Stimulated activated CD4-positive, alpha-beta T cell treated with anti-CD3 and anti-CD28 coated beads, TNF-alpha, amount 100 ng/mL, for 4 hours (primary cell): ENCODE measurements at places on chromosomes 2 and 18.

GRCh38 chr18:70334264-70334663, 45.4 kb downstream of the SOCS6 start:
- DNase-seq, result no peak

GRCh38 chr2:86706220-86706619, 13.9 kb upstream of the RMND5A start:
- no peak for DNase-seq

DNA sequence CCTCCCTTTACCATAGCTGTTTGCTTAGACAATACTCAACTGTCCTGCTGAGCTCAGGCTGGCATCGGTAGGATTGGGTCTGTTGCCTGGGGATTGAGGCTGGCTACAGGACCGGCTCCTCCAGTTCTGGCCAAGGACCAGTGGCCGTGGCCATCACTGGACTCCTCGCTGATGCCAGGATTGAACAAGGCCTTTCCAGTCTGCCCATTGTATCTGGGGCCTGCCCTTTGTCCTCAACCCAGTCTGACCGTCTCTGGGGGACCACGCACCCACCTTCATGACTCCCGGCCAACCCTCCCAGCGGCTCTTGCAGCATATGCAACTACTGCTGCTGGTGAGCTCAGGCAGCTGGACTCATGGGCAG, 28.7 kb downstream of the SH2D6 start:
- DNase-seq, result no peak

- DNase-seq, result no peak
Observed at GRCh38 chr2:198279026-198279425, 474.6 kb downstream of the PLCL1 start.

- DNase-seq, result no peak
Observed at GRCh38 chr2:95382686-95383634, 19.5 kb upstream of the FAHD2A start.

DNA sequence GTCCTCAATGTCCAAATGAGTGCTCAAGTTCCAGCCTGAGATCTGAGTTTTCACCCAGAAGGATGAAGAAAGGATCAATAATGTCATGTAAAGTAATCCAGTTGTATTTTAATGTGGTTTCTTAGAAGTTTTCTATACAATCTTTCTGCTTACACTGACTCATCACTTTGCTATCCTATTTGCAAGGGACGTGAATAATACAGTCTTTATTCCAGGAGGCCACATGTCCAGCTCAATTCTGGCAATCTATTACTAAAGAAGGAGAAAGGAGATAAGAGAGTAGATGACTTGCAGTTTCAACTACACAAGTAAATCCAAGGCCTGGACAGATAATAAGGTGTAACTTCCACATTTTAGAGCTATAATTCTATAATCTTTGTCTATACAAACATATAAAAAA, 601.1 kb upstream of the SETBP1 start:
- DNase-seq, result no peak

DNA sequence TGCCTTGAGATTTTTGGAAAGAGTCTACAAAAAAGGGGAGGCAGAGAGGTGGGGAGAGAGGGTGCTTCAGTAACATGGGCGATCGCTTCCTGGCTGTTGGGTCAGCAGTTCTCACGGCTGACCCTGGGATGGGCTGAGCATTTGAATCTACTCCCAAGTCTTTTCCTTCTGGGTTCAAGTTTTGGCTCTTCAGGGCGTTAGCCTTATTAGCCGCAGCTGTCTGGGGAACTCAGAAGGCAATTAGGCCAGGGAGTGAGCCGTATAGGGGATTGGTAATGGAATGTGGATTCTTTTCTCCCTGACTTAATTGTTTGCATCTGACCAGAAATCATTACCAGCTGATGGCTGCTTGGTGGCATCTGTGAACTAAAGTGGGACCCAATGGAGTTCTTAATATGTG, 250.5 kb upstream of the SKOR2 start:
- DNase-seq, result no peak

DNA sequence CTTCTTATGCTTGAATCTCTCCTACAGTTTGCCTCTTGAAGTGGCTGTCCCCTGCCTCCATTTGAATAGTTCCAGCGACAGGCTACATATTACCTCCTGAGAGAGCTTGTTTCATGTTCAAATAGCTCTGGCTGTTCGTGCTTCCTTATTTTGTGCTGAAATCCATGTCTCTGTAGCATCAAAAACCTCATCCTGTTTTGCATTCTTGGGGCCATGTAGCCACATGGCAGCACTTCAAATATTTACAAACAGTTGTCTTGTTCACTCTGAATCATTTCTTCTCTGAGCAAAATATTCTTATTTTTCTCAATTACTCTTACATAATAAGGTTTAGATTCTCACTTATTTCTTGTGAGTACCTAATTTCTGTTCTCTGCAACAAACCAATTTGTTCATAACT, 1243.1 kb upstream of the NXPH2 start:
- DNase-seq, result no peak

GRCh38 chr2:219630770-219631405, 3.5 kb downstream of the SLC4A3 start:
- no peak for DNase-seq

GRCh38 chr2:60840880-60841279, 40.5 kb upstream of the REL start:
- no peak for DNase-seq

- no peak for DNase-seq
Observed at GRCh38 chr2:48210189-48210588, 303.9 kb upstream of the FBXO11 start.
